ENCODE measurements at places on chromosomes 16 and 17. TPM values are rescaled to one million over a fixed set of nuclear protein-coding genes. Genes with fewer than 3 reads are reported as not detected.

DNA sequence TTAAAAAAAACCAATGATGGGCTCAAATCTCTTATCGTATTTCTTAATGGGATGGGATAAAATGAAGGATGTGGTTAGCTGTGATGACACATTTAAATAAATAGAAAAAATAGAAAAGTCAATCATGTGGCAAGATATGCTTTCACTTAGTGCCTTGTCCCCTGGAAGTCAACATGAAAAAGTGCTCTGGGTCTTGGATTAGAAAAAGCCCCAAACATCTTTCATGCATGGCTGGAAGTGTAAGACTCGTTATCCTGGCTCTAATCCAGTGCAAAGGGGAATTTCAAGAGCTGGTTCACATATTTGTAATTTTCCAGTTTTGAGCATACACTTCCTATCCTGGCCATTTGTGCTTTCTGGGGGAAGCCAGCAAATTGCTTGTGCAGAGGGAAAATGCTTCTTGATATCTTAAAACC is 160.9 kb downstream of the MAP2K6 start:
- peak; percentile 33 for DNase-seq

- no peak for DNase-seq
These were observed 67.2 kb upstream of the MARCHF10 start for GRCh38 chr17:62875296-62875695.

DNA sequence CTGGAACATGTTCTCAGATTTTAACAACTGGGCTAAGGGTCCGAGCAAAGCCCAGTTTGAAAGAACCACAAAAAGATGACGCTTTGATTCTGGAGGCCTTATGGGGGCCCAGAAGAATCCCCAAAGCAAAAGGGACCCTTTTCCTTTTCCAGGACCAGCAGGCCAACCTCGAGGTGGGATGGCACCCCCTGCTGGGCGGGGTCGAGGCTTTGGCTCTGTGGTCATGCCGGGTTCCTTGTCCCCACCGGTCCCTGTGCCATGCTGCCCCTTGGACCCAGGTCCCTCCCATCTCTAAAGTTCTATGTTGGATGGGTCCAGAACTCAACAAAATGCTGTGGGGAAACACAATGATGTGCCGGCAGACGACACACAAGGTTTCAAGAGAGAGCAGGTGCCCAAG is 30.9 kb downstream of the TMEM204 start:
- no peak for DNase-seq

DNA sequence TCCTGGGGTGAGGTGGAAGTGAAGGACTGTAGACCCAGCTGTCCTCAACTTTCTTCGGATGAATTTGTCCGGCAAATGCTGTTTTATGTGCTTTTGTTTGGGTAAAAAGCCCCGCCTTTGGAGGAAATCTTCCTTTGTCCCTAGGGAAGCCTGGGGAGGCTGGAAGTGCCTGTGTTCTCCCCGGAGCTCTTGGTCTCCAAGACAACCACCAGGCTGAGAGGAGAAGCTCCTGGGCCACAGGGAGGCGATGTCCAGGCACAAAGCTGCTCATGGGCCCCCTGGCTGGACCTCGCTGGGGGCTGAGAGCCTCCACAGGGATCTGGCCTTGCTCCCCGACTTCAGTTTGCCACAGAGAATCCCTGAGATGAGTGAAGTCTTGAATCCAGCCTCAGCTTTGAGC is 293.1 kb upstream of the N4BP1 start:
- DNase-seq, result no peak

DNA sequence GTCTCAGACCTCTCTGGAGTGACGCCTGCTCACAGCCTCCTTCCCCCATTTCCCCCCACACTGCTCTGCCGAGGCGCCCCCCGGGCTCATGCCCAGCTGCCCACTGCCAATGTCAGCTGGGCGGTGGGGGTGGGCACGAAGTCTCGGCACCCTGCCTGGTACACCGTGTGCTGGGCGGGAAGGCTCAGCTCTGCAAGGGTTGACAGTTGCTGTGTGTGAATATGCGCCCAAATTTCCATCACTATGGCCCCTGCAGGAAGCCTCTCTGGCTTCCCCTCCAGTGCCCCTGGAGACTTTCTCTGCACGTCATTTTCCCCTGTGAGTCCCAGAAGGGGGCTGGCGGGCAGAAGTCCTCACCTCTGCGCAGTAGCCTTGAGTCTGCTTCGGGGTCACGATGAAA is 11.6 kb upstream of the CAMKK1 start:
- DNase-seq, result no peak

GRCh38 chr17:65235284-65235683 is 98.1 kb downstream of the RGS9 start:
- no peak for DNase-seq

DNA sequence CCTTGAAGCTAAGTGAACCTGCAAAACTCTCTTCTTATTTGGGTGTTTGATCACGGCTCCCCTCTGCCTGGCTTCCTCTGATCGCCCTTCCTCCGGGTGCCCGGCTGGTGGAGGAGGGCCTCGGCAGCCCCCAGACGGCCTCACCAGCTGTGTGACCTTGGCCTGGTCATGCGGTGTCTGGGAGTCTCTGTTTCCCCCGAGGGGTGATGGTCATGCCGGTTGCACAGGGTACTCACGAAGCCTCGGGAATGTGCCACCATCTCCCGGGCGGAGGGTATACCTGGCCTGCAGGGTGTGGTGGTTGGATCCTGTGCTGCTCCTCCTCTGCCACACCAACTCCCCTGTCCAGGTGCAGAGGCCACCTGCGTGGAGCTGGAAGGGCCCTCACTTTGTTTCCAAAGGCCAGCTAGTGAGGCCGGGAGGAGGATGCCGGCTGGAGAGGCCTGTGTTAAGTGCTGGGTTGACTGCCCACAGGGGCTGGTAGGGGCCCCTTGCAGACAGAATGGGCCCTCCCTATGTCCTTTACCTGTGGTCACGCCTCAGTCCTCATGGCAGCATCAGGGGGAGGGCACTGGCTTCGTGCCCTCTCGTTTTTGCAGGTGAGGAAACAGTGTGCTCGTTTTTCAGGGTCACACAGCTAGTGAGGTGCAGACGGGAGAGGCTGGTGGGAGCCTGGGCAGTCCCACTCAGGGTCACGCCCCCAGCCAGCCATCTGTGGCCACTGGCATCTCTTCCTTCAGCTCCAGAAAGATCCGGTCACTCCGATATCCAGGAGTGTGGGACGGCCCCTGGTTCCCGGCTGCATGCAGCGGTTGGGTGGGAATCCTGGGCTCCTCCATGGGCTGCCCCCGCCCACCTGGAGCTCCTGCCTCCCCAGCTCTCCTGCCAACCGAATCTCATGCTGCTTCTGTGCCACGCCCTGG is 148.5 kb upstream of the GSE1 start:
- no peak for DNase-seq

DNA sequence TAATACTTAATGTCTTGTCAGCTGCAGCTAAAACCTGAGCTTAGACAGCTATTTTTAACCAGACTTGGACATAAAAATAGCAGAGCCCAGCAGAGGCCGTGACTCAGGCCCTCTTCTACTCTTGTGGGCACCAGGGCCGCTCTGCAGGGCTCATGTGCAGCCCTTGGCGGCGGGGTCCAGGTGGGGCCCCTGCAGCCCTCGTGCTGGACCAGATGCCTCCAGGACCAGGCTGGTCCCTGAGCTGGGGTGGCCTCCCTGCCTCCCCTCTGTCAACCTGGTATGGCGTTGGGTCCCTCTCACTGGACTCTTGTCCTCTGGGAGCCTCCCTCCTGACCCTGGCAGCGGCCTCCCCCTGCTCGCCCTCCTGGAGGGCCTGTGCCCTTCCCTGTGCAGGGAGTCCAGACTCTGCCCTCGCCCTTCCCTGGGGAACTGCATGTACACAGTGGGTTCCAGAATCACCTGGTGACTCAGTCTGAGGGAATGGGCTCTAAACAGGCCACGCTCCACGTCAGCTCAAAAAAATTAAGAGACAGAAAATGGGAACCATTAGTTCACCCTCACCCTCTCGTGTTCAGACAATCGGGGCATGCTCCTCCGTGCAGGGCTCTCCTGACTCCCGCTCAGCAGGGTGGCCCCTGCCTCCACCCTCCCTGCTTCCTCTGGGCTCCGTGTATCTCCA is 9.7 kb downstream of the CDK5R1 start:
- no peak for DNase-seq

Gene PPP1R27
- 52.6 TPM for polyA plus RNA-seq

Gene OR1F1
- not detected for polyA plus RNA-seq

DNA sequence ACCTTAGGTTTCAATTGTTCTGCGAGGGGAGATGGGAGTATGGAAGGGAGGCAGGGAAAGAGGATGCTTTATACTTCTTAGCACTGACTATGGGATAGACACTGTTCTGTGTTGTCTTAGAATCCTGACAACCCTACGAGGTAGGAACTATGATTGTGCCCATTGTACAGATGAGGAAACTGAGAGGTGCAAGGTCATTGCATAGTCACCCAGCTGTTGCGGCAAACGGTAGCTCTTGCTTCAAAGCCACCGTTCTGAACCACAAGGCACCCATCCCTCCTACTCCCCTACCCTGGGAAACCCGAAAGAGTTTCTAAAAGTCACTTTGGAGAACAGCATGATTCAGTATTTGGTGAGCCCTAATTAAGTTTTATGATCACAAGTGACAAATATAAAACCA is 7.5 kb downstream of the CCDC40 start:
- no peak for DNase-seq
